H54 (cell line): ENCODE measurements at places on chromosomes 3 and 15.
A peak's percentile ranks its signal among the peaks of the same experiment; 100 is the strongest.

GRCh38 chr15:66829551-66830121 lies 127.6 kb downstream of the SMAD6 start:
- no peak for DNase-seq

DNA sequence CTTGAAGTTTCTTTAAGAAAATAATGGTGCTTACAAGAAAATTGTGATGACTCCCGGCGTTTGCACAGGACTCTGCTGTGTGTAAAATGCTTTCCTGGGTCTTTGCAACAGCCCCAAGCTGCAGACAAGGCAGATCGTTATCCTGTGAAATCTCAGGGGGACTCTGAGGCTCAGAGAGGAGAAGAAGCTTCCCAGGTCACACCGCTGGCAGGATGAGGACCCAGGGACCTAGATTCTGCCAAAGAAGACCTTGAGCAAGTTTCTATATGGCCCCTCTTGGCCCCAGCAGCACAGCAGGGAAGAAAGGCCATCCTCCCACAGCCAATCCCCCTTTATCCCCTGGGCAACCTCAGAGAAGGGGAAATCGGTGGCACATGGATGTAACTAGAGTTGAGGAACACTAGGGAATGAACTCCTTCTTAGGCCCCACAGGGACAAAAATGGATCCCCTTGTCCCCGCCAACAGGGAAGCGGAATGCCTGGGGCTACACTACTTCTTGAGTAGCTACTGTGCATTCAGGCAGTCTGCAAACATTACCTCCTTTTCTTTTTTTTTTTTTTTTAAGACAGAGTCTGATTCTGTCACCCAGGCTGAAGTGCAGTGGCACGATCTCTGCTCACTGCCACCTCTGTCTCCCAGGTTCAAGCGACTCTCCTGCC lies 72.8 kb downstream of the CPN2 start:
- no peak for DNase-seq

DNA sequence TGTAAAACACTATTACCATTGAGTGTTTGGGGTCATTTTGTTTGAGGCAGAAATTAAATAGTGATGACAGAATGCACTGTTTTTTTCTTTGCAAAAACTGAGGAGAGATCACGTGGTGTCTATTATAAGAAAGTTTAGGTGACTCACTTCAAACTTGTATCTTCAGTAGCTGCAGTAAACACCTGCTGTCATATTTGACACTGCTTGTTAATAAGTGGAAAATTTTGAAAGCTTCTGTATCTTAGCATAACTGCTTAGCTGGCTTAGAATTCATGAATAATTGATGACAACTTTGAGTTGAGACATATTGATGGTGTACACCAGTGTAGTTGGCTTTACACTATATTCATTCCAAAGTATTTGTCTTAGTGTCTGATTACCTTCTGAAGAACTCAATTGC lies 29.7 kb upstream of the MDFIC2 start:
- no peak for DNase-seq

GRCh38 chr3:109125902-109126301 lies 8.0 kb upstream of the MORC1 start:
- no peak for DNase-seq

GRCh38 chr15:31345606-31346366 lies 19.2 kb downstream of the KLF13 start:
- no peak for DNase-seq

- DNase-seq, result no peak
Measured at GRCh38 chr3:66432767-66433521, 67.9 kb downstream of the LRIG1 start.

GRCh38 chr3:154210986-154211385 lies 89.8 kb downstream of the ARHGEF26 start:
- DNase-seq, result no peak

- DNase-seq, result no peak
Measured at GRCh38 chr3:127858521-127858920, 36.2 kb upstream of the MGLL start.

DNA sequence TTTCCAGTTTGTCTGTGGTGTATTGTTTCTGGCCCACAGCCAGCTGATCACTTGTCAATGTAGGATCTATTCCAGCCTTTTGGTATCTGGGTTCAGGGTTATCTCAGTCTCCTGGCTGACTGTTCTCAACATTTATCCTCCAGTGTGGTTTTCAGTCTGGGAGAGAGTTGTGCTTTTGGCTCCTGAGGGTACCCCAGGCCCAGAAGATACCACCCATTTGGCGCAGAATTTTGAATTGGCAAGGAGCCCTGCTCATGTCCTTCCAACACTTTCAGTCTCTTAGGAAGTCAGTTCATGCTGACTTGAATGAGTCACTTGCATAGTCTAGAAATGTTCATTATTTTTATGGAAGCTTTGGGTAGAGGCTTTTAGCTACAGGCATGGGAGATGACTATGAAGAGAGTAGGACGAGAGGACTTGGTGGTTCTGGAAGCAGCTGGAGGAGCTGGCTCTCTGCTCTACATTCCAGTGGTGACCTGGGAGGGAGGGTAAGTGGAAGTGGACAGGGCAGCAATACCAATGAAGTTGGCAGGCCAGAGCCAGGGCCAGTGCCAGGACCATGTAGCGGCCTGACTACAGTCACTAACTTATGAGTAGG lies 7.2 kb downstream of the POLR2H start:
- peak; percentile 47 for DNase-seq

- no peak for DNase-seq
Measured at GRCh38 chr3:183328823-183329222, 75.8 kb downstream of the B3GNT5 start.
